Activated effector memory CD4-positive, alpha-beta T cell treated with anti-CD3 and anti-CD28 coated beads, Interleukin-2, amount 50 U/mL, for 16 hours (primary cell): ENCODE measurements at places on chromosomes 13 and 19.
A peak's percentile ranks its signal among the peaks of the same experiment; 100 is the strongest.

- no peak for DNase-seq
These were observed 90.0 kb upstream of the TEX29 start for GRCh38 chr13:111230385-111230930.

DNA sequence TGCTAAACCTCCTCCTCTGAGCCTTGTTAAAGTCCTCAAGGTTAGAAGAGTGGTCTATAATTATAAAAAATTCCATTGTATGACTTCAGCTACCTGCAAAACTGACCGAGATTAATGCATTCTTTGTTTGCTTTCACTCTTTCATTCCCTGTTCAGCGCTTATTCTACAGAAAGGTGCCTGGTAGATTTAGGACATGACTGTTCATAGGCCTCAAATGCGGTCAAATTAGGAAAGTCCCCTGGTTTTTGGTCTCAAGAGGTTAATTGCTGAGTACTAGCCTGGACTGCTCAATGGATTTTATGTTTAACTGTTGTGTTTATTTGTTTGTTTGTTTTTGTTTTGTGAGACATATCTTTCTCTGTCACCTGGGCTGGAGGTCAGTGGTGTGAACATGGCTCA lies 35.4 kb downstream of the KL start:
- DNase-seq: no peak

DNA sequence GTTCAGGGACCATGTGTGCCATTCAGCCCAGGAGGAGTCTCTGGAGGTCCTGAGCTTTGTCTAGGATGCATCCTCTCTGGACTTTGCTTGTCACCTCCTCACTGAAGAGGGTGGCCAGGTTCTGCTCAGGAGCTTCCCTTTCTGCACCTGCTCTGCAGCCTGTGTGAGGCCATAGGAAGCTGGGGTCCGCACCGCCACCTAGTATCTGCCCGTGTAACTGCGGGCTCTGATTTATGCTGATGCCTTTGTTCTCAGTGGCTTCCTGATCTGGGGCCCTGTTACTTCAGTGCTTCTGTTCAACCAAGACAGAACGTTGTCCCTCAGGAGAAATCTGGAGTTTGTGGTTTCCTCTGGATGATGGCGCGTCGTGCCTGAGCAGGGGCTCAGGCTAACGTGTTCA lies 15.5 kb downstream of the ZNF610 start:
- no peak for DNase-seq

- DNase-seq: peak; percentile 88
These were observed 33.4 kb downstream of the ZNF45 start for GRCh38 chr19:43901395-43902390.

DNA sequence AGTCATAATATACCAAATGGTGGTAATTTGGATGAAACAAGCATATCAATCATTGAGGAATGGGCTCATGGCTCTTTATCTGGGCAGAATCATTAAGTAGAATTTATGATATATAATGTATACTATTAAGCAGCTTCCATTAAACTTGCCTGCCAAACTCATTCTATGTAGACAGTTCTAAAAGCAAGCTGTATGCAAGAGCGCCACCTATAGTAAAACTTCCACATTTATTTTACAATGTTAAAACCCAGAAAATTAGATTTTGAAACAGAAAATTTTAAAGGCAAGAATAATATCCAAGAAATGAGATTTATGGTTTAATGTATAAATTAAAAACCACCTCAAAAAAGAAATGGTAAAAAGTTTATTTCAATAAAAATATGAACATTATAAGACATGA lies 161.5 kb downstream of the MZT1 start:
- DNase-seq: no peak

DNA sequence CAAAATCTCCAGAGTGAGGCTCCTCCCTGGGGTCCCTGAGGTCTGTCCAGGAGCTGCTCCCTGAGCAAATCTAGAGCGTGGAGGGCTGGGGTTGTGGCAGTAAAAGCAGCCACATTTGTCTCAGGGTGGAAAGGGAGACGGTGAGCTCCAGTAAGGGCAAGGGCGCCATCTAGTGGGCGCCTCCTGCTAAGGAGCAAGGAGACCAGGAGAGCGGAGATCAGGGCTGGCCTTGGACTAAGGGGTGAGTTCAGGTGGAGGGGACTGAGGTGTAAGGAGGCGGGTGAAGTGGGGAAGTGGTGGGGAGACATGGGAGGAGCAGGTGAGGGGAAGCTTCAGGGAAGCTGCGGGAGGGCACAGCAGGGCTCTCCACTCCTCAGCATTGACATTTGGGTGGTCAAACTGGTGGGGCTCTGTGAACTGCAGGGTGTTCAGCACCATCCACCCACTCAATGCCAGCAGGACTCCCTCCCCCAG lies 5.3 kb upstream of the CEACAM21 start:
- DNase-seq: peak; percentile 94

DNA sequence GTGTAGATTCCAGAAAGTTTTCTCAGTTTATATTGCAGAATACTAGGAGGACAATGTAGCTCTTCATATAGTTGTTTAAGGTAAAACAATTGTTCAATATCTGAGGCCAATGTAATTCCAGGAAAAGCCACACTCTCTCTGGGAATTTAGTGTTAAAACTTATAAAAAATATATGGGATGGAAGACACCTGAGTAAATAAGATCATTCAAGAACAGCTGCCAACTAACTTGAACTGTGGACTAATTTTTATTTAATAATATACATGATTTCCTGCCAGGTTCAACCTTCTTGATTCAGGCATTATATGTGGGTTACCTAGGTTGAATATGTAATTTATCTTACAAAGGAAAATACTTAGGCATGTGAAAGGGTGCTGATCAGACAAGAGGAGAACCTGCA lies 841.1 kb upstream of the PRR20A start:
- DNase-seq: no peak

DNA sequence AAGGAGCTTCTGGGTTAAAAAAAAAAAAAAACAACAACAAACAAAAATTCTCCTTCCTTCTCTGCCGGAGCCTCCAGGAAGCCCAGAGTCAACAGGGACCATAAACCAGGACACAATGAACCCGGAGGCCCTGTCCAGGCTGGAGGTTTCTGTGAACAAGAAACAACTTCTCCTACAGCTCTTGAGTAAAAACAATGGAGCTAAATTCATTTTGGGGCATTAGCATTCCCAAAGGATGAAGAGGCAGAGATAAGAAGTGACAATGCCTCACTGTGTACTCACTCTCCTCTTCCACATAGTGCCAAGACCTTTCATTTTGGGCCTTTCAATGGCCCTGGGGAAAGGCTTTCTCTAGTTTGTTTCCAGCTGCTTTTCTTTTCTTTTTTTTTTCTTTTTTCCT lies 9.0 kb downstream of the RHPN2 start:
- no peak for DNase-seq

DNA sequence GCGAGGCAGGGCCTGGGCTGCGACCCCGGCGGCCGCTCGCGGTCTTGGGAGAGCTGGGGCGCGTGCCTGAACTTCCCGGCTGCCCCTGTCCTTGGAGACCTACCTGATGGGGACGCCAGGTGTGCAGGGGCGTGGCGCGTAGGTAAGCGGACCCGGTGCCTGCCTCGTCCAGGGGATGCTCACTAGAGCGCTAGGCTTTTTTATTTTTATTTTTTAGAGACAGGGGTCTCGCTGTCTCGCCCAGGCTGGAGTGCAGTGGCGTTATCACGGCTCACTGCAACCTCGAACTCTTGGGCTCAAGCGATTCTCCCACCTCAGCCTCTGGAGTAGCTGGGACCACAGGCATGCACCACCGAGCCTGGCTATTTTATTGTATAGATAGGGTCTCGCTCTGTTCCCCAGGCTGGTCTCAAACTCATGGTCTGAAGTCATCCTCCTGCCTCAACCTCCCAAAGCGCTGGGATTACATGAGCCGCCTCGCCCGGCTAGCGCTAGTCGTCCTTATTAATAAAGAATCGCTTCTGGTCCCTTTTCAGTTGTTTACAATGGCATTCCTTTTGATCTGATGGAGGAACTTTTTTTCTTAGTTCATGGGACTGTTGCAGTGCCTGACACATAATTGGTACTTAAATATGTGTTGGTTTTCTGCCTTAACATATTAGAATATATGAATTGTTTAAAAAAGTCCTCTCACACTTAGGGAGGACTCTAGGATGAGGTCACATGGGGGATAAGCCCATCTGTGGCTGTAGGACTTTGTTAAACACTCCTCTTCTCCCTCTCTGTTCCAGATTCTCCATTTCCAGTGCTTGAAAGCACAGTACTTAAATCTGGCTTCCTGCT lies 812 bp downstream of the DPY19L3 start:
- no peak for DNase-seq

- no peak for DNase-seq
These were observed 1.7 kb upstream of the DNAJB1 start for GRCh38 chr19:14519860-14520407.

- no peak for DNase-seq
These were observed 608.6 kb upstream of the MIR17HG start for GRCh38 chr13:90738881-90739280.

GRCh38 chr19:2150794-2151338 lies 500 bp downstream of the AP3D1 start:
- no peak for DNase-seq

DNA sequence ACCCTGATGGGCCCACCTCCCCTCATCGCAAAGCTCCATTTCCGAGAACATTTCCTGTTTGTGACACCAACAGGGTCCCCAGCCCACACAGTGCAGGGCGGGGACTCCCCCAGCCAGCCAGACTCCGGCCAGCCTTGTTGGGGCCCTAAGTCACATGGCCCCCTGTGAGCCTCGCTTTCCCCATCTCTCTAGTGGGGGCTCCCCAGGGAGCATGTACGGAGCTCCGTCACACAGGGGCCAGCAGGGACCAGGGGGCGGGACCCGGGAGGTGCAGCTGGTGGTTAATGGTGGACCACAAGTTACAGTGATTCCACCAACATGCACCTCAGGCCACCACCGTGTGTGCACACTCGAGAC lies 1.7 kb downstream of the TBXA2R start:
- no peak for DNase-seq

GRCh38 chr13:86601351-86601750 lies 802.1 kb upstream of the SLITRK6 start:
- DNase-seq: no peak

DNA sequence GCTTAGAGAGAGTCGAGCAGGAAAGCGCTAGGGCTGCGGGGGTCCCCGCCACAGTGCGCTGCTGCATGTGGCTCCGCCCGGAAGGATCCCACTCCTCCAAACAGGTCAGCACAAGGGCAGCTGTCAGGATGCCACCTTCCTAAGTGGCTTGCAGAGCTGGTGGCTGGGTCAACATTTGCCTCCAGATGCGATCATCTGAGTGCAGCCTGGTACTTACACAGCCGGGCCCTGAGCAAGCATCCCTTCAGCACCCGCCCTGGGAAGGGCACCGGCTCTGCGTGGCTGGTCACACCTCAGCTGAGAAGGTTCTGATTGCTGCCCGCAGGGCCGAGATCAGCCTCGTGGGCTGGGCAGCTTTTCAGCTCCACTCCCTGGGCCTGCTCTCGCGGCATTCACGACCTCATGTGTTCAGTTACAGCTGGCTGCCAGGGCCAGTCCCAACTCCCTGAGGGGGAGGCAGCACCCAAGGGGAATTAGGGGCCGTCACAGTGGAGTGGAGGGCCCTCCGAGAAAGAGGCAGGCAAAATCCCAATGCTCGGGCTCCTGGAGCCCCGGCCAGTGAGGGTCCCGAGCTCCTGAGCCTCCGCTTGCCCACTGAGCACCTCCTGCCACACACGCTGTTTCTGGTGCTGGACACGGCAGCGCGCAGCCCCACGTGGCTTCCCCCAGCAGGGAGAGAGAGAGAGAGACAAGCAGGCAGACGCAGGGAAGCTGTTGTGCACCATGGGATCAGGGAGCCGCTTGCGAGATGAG lies 26.8 kb downstream of the AP1M1 start:
- no peak for DNase-seq

DNA sequence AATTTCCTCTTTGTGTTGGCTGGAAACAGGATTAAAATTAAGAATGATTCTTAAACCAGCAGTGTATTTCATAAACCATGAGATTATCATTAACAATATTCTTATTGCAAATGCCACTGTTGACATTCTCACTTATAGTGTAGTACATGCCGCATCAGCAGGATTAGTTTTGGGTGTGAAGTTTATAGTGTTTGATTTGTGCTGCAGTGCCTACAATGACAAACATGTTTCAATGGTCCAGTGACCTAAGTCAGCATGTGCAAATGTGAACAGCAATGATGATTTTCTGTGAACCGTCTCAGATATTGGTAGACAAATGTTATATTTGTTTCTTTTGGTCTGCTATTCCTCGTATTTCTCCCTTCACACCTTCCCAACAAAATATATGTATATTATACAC lies 49.8 kb upstream of the TDRD3 start:
- DNase-seq: no peak

DNA sequence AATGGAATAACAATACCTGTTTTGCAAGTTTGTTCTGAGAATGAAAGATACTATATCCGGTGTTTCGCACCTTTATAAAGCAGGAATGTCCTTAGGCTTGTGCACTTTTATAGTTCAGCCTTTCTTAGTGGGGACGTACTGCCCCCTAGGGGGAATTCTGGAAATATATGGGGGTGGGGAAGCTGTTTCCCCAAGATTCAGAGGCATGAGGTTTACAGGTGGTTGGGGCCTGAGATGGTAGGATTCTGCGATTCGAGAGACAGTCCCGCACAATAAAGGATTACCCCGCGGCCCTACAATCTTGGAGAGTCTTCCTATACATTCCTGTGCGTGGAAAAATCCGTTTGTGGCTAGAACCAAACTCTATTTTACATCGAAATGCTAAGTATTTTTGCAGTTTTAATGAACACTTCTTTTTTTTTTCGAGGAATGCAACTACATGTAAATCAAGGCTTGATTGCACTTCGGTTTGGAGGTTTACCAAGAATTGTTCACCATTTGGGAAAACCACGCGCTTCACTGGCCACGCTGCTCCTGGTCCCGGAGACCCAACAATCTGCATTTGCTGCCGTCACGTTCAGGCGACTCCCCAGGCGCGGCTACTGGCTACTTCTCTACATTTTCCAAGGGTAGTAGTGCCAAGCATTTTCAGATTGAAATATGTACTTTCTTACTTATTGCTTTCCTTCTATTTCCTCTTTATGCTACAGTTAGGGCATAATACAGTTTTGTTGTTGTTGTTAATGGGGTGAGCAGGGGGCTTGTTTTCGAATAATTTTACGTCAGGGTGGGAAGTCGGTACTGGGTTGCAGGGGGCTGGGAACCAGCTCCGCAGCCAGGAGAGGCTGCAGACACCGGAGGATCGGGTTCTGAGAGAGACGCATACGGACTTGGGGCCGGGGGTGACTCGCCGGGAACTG lies 830 bp downstream of the NEK5 start:
- DNase-seq: peak; percentile 78

DNA sequence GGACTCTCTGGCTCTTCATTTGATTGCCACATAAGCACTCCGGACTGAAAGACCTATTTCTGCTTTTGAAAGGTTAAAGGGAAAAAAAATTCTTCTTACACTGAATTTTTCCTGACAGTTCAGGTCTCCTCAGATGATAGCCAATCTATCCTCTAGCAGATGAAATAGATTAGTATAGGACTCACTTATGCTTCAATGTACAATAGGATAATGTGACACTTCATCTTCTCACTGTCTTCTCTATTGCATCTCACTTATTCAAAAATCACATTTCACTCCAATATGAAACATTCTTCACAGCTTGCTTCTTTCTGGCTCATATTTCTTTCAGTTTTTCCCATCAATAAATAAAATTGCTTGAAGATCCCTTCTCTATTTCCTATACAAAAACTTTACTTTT lies 860.9 kb upstream of the SLITRK6 start:
- no peak for DNase-seq
